ENCODE measurements at places on chromosomes 1 and 21.

DNA sequence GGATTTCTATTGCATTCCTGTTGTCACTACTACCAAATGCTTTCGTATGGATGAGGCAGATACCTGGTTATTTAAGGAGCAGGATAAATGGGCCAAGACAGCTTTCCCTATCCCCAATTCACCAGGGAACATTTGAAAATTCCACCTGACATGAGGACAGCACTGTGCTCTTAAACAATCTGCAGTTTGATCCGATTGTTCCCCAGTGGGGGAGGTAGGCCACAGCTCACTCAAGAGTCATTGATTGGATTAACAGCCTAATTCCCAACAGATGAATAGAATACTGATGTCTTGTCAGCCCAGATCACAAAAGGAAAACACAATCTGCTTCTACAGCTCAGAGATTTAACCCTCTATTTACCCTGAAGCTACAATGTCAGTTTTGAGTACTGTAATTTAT is 123.9 kb downstream of the LHX4 start:
- DNase-seq = no peak

GRCh38 chr1:165899461-165899941 is 72.1 kb downstream of the UCK2 start:
- DNase-seq = no peak

- DNase-seq = no peak
Measured at GRCh38 chr1:84885469-84885868, 7.5 kb downstream of the LPAR3 start.

DNA sequence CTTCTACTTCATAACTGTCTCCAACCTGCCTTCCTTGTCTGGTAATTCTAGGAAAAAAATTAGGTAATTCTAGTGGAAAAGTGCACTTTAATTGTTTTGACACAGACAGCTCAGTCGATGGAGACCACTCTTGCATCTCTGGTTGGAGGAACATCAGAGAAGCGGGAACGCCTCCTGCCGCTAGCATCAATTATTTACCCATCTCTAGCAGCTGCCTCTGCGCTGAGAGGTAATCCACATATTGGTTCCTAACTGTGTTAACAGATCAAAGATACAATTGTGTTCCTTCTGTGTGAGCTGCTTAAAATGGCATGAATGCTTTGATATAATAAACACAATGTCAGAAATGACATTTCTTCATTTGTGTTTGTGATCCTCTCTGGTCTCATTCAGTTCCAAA is 33.3 kb downstream of the C2CD2 start:
- no peak for DNase-seq

- peak; percentile 51 for DNase-seq
Measured at GRCh38 chr1:109509176-109510134, at the start of gene AMIGO1. AMIGO1 (minus strand) TSS chr1:109509727; CDS start chr1:109508912, 815 bp downstream.

All from activated CD4-positive, alpha-beta T cell treated with anti-CD3 and anti-CD28 coated beads, Interleukin-2, amount 10 ng/mL, durations not matched to agents 7 days and 5 days (primary cell).